RWPE1 (cell line): ENCODE measurements at places on chromosomes 2 and 18.

- no peak for DNase-seq
Observed at GRCh38 chr2:156332284-156332533, 312 bp downstream of the NR4A2 start.

GRCh38 chr2:240532031-240532775 lies 25.6 kb downstream of the ANKMY1 start:
- DNase-seq = no peak

DNA sequence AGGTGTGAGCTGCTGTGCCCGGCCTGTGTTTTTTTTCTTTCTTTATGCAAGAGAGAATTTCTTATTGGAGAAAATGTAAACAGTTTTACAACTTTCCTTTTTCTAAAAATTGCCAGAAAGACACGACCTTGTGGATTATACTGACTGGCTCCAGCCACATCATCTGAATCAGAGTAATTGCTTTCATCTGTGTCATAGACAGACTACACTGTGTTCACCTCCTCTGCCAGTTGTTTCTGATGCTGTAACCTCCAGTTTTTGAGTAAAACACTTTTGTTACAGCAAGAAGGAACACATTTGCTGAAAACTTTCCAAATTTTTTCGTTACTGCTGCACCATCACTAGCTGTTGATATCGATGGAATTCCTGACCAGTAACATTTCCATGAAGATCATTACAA lies 43.9 kb upstream of the PLEKHM3 start:
- no peak for DNase-seq

- peak; percentile 93 for DNase-seq
Observed at GRCh38 chr2:73939419-73939818, 12.7 kb downstream of the DGUOK start.

DNA sequence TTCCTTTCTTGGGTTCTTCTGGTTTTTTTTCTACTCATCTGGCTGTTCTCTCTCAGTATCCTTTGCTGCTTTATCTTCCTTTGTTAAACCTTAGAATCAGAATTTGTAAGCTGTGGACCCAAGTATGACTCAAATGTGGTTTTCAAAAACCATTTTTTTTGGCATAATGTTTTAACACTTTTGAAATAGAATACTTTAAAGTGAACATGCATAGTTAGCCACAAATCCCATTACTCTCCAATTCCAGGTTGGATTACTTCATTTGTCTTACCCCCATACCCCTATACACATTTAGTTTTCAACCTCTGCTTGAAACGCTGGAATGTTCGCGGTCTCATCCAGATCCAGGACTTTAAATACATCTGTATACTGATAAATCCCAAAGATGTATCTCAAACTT lies 29.1 kb downstream of the ALMS1 start:
- no peak for DNase-seq
